ENCODE measurements at places on chromosomes 2 and 18.

DNA sequence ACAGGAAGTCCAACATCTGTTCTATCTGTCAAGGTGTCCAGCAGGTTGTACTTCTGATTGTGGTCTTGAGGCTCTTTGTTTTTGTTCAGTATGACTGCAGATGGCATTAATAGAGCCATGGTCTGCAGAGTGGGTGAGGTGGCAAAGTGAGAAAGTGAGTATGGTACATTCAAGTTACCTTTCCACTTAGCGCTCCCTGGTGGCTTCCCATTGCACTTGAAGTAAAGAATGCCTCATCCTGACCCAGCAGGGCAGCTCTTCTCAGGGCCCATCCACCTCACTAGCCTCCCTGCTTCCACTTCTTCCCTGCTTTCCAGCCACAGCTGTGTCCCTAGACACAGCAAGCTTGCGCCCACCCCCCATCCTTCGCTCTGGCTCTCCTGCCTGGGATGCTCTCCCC is 148.0 kb upstream of the ALPP start:
- DNase-seq: no peak

- no peak for DNase-seq
Measured at GRCh38 chr2:138395565-138396306, 105.8 kb upstream of the SPOPL start.

- no peak for DNase-seq
Measured at GRCh38 chr2:216485237-216485636, 13.4 kb upstream of the RPL37A start.

- no peak for DNase-seq
Measured at GRCh38 chr2:33342171-33342570, 134.3 kb upstream of the RASGRP3 start.

DNA sequence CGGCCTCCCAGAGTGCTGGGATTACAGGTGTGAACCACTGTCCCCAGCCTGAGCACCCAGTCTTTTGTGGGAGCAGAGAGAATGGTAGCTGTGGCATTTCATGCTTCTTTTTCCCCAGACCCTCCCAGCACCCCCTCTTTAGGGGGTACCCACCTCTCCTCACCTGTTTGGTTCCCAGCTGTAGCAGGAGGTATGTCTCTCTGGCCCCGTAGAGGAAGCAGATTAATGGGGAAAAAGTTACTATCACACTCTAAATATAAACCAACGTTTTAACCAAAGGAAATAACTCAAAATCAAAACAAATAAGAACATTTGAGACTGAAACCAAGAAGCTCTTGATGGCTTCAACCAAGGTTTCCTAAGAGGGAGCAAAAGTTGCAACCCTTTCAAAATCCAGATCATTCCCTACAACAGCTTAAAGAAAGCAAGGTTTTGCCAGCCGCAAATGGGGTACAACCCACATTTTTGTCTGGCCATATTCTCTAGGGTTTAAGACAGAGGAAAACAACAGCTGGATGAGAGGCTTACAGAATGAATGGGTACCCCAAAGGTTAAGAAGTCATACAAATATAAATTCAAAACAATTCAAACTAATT is 8.0 kb downstream of the RNF125 start:
- no peak for DNase-seq

GRCh38 chr2:46315103-46315890 is 18.1 kb downstream of the EPAS1 start:
- DNase-seq: no peak

DNA sequence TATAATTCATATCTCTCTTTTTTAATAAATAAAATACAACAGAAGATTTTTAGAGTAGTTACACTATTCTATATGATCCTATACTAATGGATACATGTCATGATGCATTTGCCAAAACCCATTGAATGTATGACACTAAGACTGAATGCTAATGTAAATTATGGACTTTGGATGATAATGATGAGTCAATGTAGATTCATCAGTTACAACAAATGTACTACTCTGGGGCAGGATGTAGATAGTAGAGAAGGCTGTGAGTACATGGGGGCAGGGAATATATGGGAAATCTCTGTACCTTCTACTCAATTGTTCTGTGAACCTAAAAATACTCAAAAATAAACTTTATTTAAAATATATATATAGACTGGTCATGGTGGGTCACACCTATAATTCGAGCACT is 45.6 kb upstream of the NEDD4L start:
- no peak for DNase-seq

DNA sequence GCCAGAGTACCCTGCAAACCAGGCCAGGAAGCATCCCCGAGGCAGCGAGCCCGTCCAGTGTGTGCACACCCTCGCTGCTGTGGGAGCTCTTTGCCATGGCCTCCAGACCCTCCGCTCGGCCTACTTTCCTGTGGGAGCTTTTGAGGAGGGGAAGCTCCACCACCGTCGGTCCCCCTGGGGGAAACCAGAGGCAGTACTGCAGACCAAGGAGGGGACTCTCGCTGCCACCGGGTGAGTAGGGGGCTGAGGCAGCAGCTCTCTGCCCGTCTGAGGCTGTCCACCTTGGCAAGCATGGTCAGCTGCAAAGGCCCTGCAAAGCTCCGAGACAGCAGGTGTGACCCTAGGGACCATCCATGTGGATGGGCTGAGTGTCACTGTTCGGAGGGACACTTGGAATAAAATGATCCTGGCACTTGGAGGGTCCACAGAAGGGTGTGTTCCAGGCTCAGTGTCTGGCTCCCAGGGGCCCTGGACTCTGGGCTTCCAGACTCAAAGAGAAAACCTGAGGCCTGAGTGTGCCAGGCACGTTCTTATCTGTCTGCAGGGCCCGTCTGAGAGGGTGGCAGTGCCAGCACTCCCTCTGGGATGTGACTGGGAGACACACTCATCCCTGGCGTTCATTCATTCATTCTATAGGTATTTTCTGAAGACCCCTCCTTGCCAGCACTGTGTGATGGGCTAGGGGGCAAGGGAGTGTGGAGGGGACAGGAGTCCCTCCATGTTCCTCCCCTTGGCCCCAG is 282.8 kb upstream of the HS6ST1 start:
- DNase-seq: no peak

DNA sequence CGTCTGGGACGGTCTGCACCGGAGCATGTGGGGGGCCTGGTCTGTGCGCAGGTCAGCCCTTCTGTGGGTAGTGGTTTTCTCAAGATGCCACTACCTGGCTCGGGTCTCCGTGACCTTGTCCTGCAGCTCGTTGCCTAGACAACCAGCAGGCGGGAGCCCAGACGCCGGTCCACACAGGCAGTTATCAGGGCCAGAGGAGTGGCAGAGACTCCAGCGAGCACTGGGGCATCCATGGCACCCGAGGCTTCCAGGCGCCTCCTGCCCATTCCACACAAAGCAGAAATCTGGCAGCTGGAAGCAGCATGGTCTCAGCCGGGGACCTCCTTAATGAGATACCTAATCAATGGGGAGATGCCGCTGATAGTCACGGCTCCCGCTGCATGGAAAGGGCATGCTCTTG is 156.1 kb downstream of the FAM210A start:
- DNase-seq: no peak
